ENCODE measurements at places on chromosomes 11 and 22.
A peak's percentile ranks its signal among the peaks of the same experiment; 100 is the strongest.

GRCh38 chr11:57251491-57252104 lies 14.5 kb upstream of the APLNR start:
- peak; percentile 60 for DNase-seq

DNA sequence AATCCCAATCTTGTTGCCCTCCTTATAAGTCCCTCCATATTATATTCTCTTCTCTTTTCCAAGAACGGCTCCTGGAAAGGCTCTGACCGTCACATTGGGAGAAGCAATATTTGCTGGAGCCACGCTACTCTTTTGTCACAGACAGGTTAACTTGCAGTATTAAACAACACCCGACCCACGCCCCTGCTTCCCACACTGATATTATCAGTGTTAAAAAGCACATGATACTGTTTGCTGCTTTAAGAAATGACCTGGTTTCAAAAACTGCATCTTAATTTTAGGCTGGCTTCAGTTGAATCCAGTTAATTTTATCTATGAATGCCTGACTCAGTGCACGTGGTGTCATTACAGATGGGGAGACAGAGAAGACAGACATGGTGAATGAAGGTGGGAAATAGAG lies 3.1 kb downstream of the FLI1 start:
- DNase-seq = no peak

GRCh38 chr11:31814176-31814868 lies 3.2 kb upstream of the PAX6 start:
- no peak for DNase-seq

DNA sequence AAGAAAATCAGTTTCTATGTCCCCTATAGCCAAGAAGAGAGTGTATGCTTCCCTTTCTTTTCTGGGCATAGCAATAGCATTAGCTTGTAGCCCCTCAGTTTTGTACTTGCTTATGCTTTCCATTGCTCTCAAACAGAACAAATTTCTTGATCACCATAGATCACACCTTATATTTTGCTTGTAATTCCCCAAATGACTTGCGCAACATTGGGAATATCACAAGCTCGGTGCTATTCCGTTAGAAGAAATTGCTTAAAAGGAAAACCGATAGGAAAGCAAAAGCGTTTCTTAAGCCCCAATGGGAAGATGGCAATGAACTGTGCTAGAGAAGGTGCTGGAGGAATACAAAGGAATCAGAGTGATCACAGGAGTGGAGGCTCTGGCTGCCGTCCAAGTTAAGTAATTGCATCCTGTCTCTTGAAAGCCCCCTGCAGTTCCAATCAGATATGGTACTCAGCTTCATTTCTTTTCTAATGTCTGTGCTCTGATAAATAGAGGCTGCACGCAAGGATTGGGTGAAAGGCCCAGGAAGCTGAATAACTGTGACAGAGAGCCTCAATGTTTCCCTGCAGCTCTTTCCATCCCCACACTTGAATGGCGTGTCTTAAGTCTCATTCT lies 182.1 kb upstream of the KIRREL3 start:
- DNase-seq = no peak

GRCh38 chr11:122653916-122654585 lies 1.5 kb upstream of the UBASH3B start:
- peak; percentile 62 for DNase-seq

- peak; percentile 48 for DNase-seq
Observed at GRCh38 chr11:35178873-35179272, 39.9 kb downstream of the CD44 start.

DNA sequence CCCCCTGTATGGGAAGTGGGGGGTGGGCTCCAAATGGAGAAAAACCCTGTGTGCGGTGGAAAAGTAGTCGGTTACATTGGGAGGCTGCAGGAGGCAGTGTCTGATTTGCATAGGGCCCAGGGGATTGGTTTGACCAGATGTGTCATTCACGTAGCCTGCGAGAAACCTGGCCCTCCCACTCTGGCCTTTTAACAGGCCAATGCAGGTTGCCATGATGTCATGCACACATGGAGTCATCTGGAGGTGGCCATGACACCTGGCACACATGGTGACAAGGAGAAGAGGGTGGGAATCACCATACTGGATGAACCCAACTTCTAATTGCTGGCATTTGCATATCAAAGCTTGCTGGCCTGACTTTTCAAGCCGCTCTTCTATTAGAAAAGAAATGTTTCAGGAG lies 50.6 kb downstream of the FAM181B start:
- DNase-seq = no peak

DNA sequence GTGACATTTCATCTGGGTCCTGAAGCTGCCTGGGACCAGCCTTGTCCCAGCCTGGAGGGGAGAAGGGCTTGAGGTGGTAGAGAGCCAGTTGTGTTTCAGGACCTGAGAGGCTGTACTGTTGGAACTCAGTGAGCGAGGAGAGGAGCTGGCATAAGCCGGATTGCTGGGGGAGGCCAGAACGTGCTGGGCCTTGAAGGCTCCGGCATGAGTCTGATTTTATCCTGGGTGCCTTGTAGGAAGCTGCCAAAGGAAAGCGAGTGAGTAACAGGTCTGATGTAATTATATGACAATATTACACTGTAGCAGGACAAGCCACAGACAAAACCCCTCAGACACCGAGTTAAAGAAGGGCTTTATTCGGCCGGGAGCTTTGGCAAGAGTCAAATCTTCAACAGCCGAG lies 17.2 kb downstream of the AP2A2 start:
- peak; percentile 52 for DNase-seq

DNA sequence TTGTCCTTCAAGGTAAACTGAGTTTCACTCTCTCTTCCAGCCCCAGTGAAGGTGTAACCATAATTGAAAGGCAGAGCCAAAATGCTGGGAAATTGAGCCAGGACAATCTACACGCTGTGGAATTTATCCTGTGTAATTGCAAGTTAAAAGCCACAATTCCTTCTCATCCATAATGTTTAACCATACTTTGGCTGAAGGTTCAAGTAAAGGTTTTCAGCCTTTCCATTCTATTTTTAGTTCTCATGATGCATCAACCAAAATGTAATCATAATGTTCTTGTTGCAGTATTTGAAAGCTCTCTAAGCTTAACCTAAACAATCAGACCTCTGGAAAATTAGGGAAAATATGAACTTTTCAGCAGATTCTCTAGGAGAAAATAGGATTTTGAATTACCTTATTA lies 14.0 kb upstream of the ARHGAP42 start:
- no peak for DNase-seq

DNA sequence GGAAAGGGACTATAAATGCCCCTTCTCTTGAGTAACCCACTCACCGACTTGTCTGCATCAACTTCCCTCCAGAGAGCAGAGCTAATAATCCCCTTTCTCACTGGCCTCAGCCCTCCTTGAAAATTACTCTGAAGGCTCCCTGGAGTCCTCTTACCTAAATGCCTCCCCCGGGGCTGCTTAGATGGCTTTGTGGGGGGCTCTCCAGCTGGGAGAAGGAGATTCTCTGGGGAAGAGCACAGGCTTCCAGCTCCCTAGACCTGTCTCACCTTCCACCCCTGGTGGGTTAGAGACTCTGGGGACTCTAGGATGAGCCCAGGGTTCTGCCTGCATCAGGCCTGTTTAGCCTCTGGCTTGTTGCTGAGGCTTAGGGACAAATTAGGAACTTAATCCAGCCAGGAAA lies 39.8 kb downstream of the MIAT start:
- DNase-seq = no peak

- DNase-seq = no peak
Observed at GRCh38 chr11:486189-486588, 20.9 kb downstream of the RNH1 start.

GRCh38 chr11:11876458-11876857 lies 34.7 kb downstream of the USP47 start:
- DNase-seq = peak; percentile 30

DNA sequence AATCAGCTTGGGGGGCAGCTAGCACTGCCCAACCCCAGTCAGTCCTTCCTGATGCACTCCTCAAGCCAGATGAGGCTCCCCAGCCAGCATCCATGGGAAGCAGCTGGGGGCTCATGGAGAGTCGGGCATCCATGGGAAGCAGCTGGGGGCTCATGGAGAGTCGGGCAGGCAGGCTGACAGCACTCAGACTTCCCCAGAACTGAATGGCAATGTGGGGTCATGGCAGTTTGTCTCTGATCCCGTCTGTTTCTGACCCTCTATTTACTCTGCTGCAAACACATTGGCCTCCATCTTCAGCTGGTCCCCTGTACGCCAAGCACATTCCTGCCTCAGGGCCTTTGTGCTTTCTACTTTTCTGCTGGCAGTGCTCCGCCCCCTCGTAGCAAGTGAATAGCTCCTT lies 314.8 kb downstream of the NTM start:
- DNase-seq = no peak

- DNase-seq = no peak
Observed at GRCh38 chr22:48594757-48595510, 1232.7 kb downstream of the BRD1 start.

- DNase-seq = peak; percentile 79
Observed at GRCh38 chr22:50105208-50106100, 15.6 kb downstream of the MOV10L1 start.

- peak; percentile 30 for DNase-seq
Observed at GRCh38 chr11:79052544-79052943, 388.3 kb downstream of the TENM4 start.

GRCh38 chr11:89433278-89433677 lies 57.9 kb downstream of the NOX4 start:
- DNase-seq = no peak

DNA sequence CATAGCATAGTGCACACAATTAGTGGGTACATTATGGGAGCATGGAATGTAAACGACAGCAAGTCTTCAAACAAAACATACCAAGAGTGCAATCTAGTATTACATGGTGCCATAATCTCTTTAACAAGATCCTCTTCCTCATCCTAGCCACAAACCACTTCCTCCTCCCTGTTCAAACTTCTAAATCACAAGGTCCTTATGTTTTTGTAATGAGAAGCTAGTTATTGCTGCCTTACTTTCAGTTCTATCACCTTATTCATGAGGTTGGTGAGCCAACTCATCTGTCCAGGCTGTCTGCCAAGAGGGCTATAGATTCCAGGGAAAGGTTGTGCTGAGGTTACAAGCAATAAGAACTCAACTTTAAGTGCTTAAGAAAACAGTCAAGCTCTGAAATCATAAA lies 195.4 kb upstream of the ARHGAP20 start:
- peak; percentile 99 for DNase-seq

DNA sequence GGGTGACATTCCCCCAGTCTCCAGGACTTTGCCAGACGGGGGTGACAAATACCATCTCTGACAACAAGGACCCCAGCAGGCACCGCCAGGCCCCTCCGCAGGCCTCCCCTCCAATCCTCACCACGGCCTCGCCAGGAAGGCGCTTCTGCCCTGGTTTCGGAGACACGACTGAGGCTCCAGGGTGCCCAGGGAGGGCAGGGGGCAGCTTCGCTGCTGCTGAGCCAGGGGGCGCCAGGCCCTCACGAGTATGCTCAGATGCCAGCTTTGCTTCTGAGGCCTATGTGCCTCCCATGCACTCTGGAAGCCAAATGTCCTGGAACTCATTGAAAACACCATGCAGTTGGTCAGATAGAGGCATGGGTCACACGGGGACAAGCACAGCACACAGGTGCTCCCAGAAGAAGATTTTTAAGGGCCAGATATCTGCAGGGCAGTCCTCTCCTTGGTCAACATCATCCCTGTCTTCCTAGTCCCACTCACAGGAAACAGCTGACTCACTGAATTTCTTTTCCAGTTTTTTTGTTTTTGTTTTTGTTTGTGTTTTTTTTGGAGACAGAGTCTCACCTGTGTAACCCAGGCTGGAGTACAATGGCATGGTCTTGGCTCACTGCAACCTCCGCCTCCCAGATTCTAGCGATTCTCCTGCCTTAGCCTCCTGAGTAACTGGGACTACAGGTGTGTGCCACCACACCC lies 19.9 kb downstream of the BID start:
- DNase-seq = no peak

DNA sequence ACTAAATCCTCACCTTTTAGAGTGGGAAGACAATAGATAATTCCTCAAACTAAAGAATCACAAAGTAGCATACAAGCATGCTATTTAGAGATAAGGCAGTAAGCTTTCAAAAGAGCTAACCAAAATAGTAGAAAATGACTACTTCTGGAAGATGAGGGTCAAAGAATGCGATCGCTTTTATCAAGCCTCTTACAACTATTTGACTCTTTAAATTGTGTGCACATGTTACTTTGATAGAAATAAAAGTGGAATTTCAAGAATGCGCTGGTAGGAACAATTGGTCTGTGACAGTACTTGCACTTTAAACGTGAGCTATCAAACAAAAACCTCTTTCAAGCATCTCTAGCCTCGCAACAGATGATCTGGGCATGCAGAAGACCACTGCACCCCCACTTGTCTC lies 97.3 kb downstream of the COMMD9 start:
- DNase-seq = peak; percentile 10

DNA sequence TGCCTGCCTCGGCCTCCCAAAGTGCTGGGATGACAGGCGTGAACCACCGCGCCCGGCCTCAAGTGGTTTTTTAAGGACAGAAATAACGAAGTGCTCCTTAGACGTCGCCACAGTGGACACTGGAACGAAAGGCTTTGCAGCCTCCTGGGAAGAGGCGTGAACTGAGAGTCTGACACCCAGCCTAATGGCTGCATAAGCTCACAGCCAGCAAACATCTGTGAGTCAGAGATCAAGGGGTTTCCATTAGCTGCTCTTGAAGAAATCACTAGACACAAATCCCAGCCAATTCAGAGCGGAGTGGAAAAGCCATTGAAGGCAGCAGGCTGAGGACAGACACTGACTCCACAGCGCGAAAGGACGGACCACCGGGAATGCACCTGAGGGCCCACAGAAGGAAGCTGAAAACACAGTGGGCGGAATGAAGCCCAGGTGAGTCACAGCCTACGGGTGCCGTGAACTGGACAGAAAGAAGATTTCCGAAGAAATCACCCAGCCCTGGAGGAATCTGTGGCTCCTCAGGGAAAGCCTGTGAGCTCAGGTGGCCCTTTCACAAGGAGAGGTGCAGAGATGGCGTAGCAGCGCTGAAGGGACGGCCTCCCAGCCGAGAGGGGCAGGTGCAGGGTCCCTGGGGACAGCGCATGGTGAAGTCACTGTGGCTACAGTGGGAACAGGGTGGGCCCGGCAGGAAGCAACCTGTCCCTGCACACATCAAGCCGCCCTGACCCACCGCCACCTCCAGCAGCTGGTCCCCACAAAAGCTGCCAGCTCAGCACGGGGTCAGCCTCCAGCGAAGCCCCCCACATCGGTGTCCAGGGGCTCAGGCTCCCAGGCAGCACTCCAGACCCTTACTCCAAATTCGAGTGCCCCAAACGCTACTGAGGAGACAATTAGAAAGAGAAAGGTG lies 11.6 kb downstream of the LMNTD2 start:
- DNase-seq = peak; percentile 22

DNA sequence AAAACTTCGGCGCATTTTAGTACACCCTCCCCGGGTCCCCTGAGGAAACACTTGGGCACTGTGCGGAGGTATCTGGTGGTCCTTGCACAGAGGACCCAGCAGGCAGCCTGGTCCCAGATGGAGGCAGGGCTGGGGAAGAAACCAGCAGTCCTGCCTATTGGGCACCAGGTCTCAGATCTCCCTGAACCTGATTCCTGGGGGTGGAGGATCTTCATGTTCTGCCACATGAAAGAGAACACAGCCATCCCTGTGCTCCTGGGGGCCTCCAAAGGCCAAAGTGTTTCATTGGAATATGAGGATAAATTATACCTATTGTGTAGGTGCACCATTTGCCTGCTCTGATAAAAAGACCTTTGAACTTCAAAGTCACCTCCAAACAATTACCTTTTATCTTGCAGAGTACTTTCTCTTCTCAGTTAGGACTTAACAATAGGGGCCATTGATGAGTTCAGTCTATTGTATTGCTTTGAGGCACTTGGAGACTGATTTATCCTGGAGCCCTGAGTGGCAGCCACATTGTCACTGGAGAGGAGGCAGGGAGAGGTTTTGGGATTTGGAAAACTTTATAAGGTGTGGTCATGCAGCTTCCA lies 1.8 kb downstream of the RCN1 start:
- no peak for DNase-seq

- DNase-seq = no peak
Observed at GRCh38 chr22:30717952-30718351, 23.3 kb downstream of the OSBP2 start.

Measured in choroid plexus epithelial cell (primary cell).